NCI-H510A (cell line): ENCODE measurements at places on chromosomes 4 and X.

DNA sequence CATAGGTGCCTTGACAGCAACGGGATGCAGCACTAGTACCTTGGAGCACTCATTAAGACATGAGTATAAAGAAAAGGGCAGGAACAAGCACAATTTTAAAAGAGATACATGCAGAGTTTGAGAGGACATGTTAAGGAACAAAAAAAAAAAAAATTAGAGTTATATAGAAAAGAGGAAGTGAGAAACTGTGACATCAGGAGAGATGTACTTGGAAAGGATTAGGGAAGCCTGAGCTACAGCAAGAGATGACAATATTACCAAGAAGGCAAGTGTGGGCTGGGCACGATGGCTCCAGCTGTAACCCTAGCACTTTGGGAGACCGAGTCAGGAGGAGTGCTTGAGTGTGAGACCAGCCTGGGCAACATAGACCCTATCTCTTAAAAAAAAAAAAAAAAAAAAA, 37.4 kb downstream of the GPR143 start:
- no peak for DNase-seq

GRCh38 chr4:183295711-183296110, 24.4 kb downstream of the CLDN22 start:
- no peak for DNase-seq

- DNase-seq = no peak
Measured at GRCh38 chrX:150771116-150771515, 77.9 kb downstream of the MTMR1 start.

DNA sequence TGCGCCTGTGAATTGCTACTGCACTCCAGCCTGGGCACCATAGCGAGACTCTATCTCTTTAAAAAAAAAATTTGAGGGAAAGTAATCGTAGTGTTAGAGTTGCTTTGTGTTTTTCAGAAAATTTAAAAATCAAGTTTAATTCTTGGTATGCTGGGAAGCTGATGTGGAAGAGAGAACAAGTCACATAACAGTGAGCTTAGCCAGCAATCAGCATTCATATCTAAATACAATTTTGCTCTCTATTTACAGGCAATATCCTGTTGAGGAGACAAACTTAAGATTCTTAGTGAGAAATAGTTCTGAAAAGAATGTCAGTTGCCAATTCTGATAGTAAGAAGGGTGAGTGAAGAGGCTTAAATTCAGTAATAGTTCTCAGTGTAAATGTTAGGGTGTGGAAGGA, 9.6 kb upstream of the NDUFC1 start:
- DNase-seq = no peak

DNA sequence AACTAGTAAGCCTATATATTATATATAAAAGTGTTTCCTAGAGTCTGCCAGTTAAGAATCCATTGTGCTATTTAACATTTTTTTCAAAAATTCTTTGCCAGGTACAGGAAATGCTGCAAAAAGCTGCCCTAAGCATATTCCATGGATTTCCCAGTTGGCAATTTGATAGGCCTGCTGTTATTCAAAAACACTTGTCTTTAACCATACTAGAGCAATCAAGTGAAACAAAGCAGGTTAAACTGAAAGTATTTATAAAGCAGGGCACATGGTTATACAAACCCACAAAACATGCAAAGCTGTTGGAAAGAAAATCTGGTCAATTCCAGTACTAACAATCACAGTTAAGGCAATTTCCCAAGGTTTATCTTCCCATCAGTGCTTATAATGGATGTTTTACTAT, 159.9 kb downstream of the UNC5C start:
- no peak for DNase-seq

- peak; percentile 84 for DNase-seq
Measured at GRCh38 chrX:70434352-70434866, 10.2 kb upstream of the DLG3 start.

GRCh38 chrX:136271300-136271699, 20.1 kb upstream of the MAP7D3 start:
- DNase-seq = no peak

- DNase-seq = no peak
Measured at GRCh38 chrX:100829730-100830129, 9.5 kb downstream of the CSTF2 start.

- no peak for DNase-seq
Measured at GRCh38 chr4:142377342-142378091, 468.6 kb downstream of the INPP4B start.

DNA sequence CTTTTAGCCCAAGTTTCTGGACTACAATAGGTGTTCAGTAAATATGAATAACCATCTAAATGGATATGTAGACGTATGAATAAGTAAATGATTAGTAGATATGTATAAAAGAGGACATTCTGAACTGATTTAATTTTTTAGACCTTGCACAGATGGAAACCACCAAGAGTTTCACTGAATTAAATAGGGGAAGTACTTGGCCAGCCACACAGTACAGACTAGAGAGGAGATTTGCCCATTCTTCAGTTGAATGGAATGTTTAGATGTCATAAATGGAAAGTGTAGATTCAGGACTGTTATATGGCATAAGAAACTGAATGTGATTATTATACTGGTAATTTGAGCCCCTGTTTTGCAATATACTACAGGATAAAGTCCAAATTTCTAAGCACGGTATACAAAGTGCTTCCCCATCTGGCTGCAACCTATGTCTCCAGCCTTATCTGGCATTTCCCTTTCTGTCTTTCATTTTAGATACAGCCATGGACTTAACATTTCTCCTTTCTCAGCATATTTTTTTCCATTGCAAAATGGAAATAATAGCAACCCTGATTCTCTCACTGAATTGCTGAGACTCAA, 137.8 kb upstream of the HS3ST1 start:
- no peak for DNase-seq

DNA sequence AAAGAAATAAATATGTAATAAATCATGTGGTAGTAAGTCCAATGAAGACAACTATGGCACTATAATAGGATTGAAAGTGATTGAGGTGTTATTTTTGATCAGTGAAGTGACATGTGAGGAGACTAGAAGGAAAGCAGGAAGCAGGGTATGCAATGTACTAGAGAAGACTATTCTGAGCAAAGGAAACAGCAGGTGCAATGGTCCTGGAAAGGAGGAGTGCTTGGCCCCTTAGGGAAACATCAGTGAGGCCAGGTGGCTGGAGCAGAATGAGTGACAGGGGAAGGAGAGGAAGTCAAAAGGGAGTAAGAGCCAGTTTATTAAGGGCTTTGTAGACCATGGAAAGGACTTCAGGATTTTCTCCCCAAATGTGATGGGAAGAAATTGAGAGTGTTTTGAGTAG, 207.6 kb upstream of the HCCS start:
- DNase-seq = peak; percentile 6

GRCh38 chr4:182807767-182808548, 109.2 kb downstream of the DCTD start:
- no peak for DNase-seq

DNA sequence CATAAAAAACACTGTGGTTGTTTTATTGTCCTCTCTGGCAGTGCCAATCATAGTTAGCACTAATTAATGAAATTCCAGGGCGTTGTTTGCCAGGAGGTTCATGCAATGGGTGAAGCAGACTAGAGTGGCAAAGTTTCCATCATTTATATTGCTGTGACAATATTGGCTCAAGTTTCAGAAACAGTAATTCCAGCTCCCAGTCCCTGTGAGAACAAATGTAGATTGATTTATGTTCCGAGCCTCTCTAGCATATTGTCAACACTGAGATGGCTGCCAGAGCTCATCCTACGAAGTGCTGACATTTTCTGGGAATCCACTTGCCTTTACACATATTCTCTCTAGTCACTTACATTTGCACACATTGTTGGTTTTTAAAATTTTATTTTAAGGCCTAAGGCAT, 440.0 kb upstream of the IGFBP7 start:
- DNase-seq = peak; percentile 73

- DNase-seq = no peak
Measured at GRCh38 chrX:40104985-40105834, 7.5 kb upstream of the BCOR start.

- DNase-seq = no peak
Measured at GRCh38 chr4:129144755-129145206, 48.8 kb downstream of the C4orf33 start.

DNA sequence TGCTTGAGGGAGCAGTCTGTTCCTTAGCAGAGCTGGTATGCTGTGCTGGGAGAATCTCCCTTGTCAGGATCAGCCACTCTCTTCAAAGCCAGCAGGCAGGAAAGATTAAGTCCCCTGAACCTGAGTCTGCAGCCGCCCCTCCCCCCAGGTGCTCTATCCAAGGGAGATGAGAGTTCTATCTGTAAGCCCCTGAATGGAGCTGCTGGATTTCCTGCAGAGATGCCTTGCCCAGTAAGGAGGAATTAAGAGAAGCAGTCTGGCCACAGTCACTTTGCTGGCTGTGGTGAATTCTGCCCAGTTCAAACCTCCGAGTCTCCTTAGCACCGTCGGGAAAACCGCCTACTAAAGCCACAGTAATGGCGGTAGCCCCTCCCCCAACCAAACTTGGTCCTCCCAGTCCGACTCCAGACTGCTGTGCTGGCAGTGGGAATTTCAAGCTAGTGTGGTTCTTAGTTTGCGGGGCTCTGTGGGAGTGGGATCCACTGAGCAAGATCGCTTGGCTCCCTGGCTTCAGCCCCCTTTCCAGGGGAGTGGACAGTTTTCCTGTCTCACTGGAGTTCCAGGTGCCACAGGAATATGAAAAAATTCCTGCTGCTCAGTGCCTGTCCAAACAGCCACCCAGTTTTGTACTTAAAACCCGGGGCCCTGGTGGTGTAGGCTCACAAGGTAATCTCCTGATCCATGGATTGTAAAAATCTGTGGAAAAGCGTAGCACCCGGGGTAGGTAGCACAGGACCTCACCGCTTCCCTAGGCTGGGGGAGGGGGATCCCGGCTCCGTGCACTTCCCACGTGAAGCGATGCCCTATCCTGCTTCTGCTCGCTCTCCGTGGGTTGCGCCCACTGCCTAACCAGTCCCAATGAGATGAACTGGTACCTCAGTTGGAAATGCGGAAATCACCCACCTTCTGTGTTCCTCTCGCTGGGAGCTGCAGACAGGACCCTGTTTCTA, 38.0 kb downstream of the RAB28 start:
- DNase-seq = no peak

DNA sequence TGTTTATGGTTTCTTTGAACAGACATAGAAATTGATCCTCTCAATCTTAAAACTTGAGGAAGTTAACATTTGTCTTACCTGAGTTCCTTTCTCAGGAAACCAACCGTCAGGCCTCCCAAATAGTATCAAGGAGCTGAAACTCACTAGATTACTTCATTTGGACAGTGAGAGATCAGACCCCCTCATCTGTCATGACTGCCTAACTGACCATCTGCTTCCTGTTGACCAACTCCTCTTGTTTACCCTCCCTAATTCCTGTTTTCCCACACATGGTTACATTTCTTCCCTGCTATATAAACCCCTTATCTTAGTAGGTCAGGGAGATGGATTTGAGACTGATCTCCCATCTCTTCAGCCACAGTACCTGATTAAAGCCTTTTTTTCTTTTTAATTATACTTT, 46.2 kb upstream of the NMU start:
- no peak for DNase-seq

DNA sequence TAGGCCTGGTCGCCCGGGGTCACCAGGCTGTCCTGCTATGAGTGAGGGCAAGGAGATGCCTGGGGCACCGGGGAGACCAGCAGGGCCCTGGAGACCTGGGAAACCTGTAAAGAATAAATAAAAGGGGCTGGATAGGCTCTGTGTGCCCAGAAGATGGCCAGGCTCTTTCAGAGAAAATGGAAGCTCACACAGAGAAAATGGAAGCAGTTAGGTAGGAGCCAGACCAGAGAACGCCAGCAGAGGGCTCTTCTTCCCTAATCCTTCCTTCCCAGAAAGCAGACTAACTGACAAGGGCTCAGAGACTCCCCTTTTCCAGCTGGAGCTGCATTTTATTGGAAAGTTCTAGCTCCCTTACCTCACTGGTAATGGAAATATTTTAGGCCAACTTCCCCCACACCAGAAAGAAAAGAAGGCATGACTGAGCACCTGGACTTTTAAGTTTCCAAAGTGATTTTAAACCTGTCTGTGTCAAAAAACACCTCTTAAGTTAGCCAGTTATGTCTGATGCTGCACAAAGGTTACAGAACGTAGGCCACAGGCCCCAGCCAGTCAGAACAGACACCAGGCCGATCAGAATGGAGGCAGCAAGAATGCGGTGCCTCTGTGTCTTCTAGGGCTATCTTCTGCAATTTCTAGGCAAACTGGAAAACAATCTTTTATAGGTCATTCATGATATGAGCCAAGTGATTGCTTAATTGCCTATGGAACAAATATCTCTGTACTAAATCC, 74.0 kb downstream of the ATG4A start:
- peak; percentile 0 for DNase-seq

DNA sequence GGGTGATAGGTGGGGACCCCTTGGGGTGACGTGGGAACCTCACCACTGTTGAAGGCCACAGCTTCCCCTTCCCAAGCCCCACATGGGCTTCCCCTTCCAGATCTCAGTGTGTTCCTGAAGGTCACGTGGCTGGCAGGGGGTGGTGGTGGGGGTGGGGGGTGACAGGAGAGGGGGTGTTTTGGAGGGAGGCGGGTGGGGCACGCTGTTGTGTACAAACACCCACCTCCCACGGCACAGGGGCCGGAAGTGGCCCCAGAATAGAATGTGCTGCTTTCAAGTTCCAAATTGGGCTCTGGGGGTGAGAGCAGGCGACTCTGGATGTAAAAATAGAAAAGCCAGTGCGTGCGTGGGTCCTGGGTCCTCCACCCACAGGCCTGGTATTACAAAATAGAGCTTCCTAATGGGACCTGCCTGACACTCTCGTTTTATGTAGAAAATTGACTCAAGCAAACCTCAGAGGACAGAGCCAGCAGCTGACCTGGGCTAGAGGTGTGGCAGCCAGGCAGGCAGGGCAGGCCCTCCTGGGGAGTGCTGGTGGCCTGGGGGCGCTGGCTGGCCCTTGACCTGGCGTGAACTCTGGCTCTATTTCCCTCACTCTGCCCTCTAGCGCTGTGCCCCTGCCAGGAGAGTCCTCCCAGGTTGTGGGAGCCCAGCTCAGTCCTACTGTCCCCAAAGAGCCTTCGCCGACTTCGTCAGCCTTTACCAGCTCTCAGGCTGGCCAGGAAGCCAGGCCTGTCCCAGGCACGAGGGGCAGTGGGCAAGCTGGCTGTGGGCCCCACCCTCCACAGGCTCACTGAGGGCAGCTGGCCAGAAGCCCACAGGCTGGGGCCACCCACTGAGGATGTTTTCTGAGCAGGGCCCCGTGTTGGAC, 5.4 kb upstream of the SH3BP2 start:
- DNase-seq = no peak

- DNase-seq = no peak
Measured at GRCh38 chr4:8916351-8916885, 44.8 kb upstream of the HMX1 start.

- DNase-seq = no peak
Measured at GRCh38 chr4:87049508-87049907, 114.7 kb downstream of the AFF1 start.

DNA sequence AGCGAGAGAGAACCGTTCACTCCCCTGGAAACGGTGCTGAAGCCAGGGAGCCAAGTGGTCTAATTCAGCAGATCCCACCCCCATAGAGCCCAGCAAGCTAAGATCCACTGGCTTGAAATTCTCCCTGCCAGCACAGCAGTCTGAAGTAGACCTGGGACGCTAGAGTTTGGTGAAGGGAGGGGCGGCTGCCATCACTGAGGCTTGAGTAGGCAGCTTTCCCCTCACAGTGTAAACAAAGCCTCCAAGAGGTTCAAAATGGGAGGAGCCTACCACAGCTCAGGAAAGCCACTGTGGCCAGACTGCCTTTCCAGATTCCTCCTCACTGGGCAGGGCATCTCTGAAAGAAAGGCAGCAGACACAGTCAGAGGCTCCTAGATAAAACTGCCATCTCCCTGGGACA, 37.8 kb upstream of the CDS1 start:
- no peak for DNase-seq

- DNase-seq = peak; percentile 0
Measured at GRCh38 chr4:103008875-103009729, 10.4 kb downstream of the SLC9B1 start.

GRCh38 chr4:59553721-59554091, 1646.4 kb upstream of the ADGRL3 start:
- DNase-seq = no peak
